ENCODE measurements at places on chromosomes 7 and 10. TPM values are rescaled to one million over a fixed set of nuclear protein-coding genes. Genes with fewer than 3 reads are reported as not detected.

The MEIG1 gene
- 0.72 TPM for total RNA-seq

The TAS2R41 gene
- total RNA-seq: not detected

GRCh38 chr10:74880041-74880440, 53.6 kb downstream of the KAT6B start:
- DNase-seq: no peak

DNA sequence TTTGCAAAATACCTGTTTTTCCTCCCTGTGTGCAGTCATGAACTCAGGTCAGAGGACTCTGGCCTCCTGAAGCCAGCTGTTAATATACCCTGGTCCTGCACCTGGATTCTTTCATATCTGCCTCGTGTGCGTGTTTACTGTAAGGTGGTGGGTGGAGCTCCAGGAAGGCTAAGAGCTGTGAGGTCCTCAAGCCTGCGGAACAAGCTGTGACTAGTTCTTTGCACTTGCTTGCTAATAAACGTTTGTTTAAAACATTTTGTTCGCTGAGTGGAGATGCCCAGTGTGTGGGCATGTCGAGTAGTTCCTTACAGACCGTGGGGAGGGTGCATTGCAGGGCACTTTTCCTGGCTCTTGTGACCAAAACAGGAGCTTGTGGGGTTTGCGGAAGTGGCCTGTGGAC, 139.0 kb downstream of the DOCK1 start:
- DNase-seq: no peak

GRCh38 chr7:153514032-153514431, 538.2 kb upstream of the DPP6 start:
- DNase-seq: no peak

GRCh38 chr10:132055616-132056015, 10.1 kb upstream of the JAKMIP3 start:
- DNase-seq: no peak

DNA sequence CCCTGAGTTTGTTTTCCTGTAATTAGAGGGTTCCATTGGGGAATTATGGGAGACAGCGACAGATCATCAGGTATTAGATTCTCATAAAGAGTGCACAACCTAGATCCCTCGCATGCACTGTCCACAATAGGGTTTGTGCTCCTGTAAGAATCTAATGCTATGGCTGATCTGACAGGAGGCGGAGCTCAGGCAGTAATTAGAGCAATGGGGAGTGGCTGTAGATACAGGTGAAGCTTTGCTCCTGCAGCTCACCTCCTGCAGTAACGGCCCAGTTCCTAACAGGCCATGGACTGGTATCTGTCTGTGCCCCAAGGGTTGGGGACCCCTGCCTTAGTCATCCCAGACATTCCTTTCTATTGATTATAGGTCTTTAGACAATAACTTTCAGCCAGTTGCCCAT, 894 bp upstream of the ZSCAN21 start:
- no peak for DNase-seq

DNA sequence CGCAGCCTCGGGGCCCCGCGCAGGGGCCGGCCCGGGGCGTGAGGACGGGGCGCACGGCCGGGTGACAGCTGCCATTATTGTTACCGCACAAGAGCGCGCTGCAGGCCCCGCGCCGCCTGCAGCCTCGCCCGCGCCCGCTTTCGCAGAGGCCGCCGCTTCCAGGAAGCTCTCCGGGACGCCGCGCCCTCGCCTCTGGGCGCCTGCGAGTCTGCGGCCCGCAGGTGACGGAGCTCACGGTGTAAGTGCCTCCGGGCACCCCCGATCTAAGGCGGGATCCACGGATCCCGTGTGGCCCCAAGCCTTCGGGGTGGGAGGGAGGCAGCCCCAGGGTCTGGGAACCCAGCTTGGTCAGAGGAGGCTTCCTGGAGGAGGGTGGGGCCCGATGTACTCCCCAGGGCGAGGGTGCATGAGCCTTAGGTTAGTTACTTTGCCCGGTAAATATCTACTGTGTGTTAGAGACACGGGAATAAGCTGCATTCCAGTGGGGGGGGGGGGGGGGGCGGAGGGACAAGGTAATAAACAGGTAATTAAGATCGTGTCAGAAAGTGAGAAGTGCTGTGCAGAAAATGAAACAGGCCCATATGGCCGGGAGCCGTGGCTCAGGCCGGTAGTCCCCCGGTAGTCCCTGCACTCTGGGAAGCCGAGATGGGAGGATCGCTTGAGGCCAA, 638 bp downstream of the IQCE start:
- no peak for DNase-seq

- no peak for DNase-seq
Observed at GRCh38 chr10:13991353-13991752, 339.4 kb downstream of the FRMD4A start.

Data from H9 (cell line).